ENCODE measurements at places on chromosomes 2 and 18.

DNA sequence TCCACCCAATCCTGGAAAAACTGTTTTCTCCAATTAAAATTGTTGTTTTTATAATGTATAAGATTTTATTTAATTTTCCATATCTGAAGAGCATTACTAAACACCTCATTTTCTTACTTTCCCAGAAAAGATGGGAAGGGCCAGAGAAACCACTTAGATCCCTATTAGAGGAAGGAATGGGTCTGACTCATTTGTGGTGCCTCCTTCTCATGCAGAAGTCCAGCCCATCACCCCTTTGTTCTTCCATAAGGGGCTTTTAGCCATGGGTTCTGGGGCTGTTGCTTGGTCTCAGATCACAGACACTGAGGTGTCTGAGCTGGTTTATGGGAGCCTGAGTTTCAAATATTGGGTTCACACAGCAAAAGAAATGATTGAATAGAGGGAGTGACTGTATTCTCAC is 152.2 kb downstream of the ESCO1 start:
- no peak for DNase-seq

DNA sequence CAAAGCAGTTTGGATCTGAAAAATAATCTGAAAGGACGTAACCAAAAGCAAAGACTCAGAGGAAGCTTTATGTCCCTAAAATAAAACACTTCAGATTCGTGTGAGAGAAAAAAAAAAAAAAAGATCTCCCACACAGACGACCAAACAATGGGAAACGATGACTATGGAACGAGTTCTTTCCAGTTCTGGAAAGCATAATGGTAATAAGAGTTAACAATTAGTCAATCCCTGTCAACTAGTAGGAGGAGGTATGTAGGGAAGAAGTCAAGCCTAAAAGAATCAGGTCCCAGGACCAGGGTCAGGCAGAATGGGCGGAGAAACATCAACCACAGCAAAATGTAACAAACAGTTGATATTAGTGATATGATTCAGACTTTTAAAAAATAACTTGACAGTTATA is 170.3 kb upstream of the SETBP1 start:
- no peak for DNase-seq

DNA sequence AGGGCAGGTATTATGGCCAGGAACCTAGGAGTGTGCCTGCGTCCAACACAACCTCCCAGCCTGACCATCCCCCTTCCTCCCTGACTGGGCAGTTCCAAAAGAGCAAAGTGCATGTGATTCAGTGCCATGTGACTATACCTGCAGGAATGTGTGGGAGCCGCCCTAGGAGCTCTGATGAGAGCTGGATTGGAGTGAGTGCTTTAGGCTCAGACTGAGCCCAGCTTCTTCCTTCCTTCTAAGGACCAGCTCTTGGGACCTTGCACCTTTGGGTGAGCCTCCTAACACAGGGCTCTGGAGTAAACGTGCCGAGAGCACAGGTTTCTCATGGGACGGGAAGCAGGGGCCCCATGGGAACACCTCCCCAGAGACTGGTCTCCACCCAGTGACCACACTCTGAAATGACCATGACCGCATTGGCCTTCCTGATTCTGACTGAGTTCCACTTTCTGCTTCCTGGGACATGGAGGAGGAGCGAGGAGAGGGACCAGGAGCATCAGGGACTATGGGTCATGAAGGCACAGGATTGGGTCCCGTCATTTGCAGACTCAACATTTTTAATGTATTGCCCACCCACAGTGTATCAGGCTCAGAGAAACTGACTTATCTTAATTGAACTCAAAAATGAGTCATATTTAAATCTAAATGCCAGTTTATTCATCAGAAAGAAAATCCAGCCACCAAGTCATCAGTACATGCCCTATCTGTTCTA is 87.8 kb upstream of the BCL2L11 start:
- DNase-seq, result no peak

- no peak for DNase-seq
Observed at GRCh38 chr18:47932603-47933002, 2.1 kb upstream of the SMAD2 start.

DNA sequence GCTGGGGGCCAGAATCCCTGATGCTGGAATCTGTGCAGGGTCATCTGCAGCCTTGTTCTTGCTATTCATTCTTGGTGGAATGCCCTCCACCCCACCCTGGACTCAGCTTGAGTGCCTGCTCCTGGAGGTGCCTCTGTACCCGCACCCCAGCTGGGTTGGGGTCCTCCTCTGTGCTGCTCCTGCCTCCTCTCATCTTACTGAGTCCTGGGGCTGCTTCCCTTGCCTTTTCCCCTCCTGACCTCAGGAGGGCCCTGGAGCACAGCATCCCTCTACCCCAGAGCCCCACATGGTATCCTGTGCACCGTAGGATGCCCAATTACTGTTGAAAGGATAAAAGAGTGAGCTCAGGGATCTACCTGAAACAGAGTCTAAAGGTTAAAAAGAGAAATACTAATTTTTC is 81.6 kb downstream of the CIB4 start:
- no peak for DNase-seq

- DNase-seq, result no peak
Observed at GRCh38 chr2:63124218-63124617, 73.6 kb downstream of the OTX1 start.

DNA sequence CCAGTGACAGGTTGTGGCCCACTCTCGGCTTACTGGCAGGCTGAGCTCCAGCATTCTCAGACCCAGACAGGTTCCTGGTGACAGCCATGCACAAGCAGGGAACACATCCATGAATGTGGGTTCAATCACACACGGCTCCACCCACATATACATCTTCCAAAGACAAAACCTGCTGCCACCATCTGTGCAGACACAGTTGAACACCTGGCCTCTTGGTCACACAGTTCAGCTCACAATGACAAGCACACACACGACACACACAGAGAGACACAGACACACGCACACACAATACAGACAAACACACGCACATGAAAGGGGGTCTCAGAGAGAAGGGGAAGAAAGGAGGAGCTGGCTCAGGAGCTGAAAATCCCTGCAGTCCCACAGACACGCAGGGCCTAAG is 32.1 kb upstream of the PTMA start:
- no peak for DNase-seq

GRCh38 chr2:142462306-142462705 is 331.5 kb upstream of the LRP1B start:
- DNase-seq, result no peak

DNA sequence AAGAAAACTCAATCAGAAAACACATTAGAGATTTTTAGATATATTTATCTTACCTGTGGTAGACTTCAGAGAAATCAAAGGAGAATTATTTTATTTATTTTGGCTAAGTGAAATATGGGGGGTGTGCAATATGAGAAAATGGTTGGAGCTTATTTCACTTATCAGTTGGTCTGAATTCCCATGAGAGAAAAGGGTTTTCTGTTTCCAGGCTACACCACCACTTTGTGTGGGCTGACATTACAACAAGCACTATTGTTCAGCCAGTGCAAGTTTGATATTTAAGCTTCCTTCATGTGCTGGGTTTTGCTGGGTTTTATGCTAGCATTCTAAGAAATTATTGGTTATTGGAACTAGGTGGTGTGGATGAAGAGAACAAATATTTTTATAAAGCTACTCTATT is 33.5 kb downstream of the RMND5A start:
- no peak for DNase-seq

DNA sequence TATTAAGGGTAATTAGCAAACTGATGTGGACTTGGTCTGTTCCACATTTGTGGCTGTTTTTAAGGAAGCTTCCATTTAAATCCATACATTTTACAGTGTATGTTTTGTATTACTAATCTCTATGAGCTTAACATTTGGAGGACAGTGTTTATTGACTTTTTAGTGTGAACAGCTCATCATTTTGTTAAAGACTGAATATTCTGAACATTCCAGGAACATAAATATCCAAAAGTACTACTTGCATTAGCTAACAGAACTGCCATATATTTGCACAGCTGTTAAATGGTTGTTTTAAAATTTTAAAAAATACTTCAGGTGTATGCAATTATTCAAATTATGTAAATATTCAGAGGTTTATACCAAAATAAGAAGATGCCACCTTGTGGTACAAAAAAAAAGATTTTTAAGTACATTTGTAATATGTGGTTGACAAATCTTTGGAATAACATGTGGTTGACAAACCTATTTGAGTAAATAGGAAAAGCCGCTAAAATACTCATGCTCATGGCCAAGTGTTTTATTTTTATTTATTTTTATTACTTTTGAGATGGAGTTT is 439.7 kb upstream of the FANCL start:
- no peak for DNase-seq

DNA sequence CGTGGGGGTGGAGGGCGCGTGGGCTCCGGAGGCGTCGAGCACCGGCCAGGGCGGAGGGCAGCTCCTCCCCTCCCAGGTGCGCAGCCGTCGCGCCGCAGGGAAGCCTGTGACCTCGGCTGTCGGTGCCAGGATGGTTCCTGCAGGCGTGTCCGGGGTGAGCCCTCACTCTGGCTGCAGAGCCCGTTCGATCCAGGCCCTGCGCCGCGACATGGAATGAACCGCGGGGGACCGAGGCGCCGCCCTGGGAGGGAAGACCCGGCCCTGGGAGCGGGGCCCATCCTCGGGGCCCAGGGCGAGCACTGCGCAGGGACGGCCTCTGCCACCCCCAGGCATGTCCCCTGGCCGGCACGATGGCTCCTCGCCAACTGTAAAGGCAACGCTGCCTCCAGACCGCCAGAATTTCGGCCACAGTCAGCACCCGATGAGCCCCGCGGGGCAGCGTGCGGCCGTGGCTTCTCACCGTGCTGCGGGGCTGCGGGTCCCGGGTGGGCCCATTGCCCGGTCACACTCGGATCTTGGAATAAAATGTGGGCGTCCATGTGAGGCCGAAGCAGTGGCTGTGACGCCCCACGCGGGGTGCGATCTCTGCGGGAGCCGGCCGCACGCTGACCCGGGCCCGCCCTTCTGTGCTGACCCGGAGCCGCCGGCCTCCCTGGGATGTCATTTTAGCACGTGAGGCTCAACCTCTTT is 26.6 kb downstream of the SALL3 start:
- DNase-seq, result no peak

GRCh38 chr2:150271952-150272802 is 215.3 kb downstream of the RND3 start:
- DNase-seq, result no peak

DNA sequence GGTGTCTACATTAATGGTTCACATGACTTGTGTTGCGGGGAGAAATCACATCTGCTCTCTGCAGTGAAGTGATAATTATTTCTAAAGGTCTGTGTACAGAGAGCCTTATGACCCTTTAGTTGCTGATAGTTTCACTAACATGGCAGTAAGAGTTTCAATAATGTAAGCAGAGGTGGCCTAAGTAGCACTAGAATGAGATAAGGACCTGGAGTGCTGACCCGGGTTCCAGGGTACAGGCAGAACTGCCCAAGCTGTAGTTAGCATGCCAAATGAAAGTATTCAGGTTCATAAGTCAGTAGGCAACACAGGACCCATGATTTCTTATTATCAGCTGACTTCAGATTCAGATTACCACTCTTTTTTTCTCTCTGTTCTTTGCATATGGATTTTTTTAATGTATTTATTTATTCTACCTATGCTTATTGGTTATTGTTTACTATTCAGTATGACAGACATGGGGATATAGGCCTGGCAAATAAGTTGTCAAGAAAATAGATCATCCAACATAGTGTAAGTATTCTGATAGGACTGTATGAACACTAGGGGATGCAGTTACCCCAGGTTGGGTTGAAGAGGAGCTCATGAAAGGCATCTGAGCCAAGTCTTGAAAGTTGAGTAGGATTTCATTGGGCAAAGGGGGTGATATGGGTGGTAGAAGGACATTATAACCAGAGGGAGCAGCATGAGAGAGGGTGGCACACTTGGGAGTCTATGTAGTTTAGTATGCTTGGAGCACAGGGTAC is 105.2 kb downstream of the CCDC85A start:
- no peak for DNase-seq

DNA sequence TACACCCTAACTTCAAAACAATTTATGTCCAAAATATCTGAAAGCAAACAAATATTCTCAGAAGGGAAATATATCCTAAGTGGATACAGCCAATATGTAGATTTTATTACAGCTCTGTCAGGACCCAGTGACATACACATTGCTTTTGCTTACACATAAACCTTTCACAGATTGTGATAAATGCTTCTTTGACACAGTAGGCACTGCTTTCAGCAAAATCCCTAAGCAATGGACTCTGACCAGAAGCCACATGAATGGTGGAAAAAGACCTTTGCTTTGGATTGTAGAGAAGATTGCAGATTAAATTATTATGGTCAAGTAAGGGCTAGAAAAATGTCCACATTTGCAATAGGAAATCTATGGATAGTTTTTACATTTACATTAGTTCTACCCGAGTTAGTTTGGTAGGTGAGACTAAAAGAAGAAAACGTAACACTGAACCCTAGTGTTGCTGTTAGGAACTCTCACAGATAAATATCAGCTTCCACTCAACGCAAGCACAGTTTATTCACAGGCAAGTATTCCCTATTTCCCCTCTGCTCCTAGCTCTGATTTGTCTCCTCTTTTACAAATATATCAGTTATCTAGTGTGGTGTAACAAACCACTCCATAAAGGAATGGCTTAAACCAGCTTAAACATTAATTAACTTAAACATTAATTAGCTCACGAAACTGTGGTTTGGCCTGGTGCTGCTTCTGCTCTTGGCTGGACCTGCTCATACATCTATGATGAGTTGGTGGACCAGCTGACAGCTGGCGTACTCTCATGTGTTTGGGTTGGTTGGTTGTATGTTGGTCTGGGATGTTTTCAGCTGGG is 23.6 kb upstream of the SERPINE2 start:
- DNase-seq, result no peak

DNA sequence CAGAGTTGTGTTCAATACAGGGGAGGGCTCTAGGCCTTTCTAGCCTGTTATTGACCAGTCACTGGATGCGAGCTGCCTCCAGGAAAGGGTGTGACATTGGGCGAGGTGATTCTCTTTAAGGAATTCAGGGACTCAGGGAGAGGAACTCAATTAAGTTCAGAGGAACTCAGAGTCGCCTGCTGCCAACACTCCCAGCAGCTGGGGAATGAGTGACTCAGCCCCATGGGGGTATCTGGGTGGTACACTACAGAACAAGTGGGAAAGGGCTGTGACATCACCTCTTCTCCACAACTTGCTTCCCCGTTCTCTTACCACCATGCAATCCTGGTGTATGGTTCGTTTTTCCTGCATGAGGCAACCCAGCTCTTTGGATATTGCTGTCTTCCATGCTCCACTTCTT is 50.4 kb upstream of the CYRIA start:
- DNase-seq, result no peak

DNA sequence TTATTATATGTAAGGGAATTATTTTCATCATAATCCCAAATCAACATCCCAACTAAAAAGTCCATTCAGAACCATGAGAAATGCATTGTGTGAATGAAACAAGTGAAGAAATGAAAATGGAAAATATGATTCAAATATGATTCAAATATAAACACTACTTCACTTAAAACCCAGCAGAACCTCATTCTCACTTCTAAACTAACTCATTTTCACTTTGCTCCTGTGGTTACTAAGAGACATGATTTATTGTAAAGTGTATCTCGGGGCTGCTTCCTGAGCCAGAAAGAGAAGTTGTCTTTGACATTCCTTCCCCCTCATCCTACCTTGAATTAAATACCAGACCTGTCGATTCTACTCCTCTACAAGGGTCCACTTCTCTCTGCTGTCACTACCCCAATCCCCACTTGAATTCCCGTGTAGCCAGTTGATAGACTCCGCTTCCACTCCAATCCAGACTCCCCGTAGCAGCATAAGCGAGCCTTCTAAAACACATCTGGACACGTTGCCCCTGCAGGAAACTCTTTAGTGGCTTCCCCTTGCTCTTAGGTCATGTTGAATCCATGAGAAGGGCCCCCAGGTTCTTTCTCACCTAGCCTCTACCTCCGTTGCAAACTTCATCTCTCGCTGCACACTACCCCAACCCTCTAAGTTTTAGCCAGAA is 697.0 kb upstream of the ID2 start:
- no peak for DNase-seq

Data from amniotic stem cell (primary cell).